ENCODE measurements at places on chromosomes 3 and 15.

- no peak for DNase-seq
Observed at GRCh38 chr15:60957111-60957510, 272.0 kb downstream of the RORA start.

GRCh38 chr3:11328196-11328945 is 56.2 kb downstream of the ATG7 start:
- no peak for DNase-seq

DNA sequence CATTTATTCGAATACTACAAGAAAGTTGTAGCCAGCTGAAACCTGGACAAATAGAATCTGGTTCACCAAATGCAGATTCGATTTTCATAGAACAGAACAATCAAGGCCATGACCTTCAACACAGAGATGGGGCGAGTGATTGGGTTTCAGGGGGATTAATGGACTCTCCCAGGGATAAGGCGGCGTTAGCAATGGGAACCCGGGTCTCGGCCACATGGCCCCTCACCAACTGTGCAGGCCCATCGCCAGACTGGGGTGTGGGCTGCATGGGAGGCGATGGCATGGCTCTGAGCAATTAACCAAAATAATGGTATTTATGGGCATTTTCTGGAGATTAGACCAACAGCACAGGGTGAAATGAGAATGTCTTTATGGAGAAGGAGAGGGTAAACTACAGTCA is 34.2 kb downstream of the VGLL4 start:
- DNase-seq: no peak

DNA sequence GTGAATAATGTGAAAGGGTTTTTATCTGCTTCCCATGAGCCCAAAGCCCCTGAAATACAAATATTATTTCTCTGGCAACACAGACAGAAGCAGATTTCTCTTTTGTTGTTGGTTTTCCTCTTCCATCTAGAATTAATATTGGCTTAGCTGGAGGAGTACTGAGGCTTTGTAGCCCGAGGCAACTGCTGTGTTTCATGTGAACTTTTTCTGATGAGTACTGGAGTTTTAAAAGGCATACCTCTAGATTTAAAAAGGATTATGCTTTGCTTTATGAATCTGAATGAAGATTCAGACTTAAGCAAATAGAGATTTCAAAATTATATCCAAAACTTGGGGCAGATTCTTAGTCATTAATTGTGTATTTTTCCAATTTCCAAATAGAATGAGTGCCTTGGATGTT is 50.9 kb downstream of the IQCH start:
- no peak for DNase-seq

DNA sequence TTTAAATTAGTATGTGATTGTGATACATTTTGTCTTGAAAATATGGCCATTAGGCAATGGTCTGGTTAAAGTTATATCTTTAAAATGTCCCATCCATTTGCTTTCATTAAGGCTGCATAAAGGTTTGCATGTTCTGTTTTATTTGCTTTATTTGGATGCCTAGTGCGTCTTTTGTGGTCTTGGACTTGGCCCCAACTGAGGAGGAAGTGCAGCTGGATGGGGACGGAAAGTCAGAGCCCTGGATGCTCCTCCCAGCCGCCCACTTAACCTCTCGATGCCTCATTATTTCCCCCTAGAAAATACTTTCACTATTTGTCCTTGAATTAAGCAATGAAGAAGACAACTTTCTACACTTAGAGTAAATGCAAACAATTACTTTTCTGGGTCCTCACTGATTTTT is 898.2 kb downstream of the MCTP2 start:
- no peak for DNase-seq

DNA sequence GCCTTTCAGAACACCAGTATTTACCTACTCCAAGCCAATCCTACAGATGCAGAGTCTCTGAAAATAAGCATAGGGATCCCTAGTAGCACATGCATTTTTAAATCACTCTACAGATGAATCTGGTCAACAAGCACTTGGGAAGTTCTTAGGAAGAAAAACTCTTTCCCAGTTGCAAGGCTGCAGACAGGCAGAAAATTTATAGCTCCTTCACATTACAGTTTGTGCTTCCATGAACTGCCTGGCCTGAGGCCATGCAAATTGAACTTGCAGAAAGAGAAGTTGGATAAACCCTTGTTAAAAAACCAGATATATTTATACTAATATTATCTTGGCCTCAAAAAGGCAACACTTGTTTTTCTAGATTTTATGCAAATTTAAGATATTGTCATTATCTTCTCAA is 256.9 kb downstream of the EPHA3 start:
- no peak for DNase-seq

DNA sequence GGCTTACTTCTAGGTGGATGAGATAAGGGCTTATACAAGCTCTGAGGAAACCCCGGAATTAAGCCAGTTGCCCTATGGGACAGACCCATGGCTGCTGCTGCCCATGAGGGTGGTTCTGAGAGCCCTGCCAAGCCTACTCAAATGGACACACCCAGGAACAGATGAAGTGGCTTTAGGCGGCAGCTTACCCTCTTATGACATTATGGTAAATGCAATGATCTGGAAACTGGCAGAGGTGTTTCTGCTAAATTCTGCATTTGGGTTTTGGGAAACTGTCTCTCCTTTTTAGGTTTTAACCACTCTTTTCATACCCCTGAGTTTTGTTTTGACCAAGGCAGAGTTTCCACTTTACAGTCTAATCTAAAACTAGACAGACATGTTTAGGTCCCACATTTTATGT is 9.0 kb upstream of the ZBED2 start:
- DNase-seq: no peak

GRCh38 chr3:47612879-47613278 is 34.2 kb upstream of the CSPG5 start:
- no peak for DNase-seq

DNA sequence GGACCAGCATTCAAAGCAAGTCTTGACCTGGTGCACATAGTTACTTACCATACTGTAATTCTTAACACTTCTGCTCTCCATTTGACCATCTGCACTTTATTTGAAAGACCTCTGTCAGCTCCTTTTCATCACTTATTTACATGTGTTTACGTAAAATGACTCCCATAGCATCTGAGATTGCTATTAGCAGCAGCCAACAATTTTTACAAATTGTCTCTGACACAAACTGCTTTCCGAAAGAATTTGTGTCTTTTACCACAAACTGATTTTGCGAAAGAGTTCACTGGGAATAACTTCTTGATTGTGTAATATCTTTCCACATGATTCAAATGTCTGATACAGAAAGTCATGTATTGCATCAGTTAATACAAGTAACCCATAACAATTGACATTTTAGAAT is 144.1 kb upstream of the PEX5L start:
- DNase-seq: no peak

- no peak for DNase-seq
Observed at GRCh38 chr3:139671863-139672646, 5.7 kb downstream of the NMNAT3 start.

DNA sequence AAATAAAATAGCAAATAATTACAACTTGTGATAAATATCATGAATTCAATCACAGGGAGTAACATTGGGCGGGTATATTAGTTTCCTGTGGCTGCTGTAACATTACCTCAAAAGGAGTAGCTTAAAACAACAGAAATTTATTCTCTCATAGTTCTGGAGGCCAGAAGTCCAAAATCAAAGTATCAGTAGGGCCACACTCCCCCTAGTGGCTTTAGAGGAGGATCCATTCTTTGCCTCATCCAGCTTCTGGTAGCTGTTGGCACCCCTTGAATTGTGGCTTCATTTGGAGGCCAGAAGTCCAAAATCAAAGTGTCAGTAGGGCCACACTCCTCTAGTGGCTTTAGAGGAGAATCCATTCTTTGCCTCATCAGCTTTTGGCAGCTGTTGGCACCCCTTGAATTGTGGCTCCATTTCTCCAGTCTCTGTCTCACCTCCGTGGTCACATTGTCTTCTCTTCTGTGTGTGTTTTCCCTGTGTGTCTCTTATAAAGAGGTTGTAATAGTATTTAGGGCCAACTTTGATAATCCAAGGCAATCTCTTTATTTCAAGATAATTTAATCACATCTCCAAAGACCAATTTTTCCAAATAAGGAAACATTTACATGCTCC is 3.1 kb upstream of the CFAP20DC start:
- peak; percentile 7 for DNase-seq

DNA sequence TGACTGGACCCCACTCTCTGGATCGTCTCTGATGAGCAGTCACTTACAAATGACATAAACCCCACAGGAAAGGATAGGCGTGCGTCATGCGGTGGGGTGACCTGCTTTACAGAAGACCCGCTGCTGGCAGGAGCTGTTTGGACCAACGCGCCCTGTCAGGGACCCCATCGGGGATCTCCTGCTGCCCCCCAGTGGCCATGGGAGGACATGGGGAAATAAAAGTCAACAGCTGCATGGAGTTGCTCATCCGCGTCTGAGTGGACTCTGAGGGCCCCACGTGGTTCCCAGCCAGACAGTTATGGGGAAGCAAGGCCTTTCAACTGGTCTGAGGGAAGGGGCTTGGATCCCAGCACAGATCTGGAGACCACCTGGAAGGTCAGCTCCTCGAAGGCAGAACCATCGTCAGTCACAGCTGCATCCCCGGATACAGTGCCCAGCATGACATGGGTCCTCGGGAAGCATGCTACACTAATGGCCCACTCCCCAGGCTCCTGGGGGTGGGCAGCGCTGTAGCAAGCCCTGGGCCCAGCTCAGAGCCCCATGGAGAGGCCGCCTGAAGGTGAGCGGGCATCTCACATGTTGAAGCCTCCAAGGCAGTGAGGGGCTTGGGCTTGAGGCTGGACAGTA is 32.1 kb downstream of the PTH1R start:
- peak; percentile 84 for DNase-seq

- no peak for DNase-seq
Observed at GRCh38 chr3:61248496-61248895, 2.8 kb downstream of the FHIT start.

DNA sequence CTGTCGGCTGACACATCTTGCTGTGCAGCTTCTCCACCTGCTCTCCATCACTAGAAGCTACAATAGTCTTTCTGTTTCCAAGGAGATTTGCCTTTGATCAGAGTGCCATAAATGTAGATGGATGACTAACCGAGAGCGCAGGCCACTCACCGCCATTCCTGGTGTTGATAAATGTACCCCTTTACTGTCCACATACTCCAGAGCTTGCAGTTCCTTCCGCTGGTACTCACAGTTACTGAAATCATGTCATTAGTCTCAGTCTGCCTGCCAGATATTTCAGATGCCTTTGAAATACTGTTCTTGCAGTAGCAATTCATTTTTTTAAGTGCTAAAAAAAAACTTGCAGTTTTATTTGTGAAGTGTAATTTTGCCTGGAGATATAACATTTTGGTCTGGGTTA is 72.3 kb downstream of the BLM start:
- DNase-seq: no peak

DNA sequence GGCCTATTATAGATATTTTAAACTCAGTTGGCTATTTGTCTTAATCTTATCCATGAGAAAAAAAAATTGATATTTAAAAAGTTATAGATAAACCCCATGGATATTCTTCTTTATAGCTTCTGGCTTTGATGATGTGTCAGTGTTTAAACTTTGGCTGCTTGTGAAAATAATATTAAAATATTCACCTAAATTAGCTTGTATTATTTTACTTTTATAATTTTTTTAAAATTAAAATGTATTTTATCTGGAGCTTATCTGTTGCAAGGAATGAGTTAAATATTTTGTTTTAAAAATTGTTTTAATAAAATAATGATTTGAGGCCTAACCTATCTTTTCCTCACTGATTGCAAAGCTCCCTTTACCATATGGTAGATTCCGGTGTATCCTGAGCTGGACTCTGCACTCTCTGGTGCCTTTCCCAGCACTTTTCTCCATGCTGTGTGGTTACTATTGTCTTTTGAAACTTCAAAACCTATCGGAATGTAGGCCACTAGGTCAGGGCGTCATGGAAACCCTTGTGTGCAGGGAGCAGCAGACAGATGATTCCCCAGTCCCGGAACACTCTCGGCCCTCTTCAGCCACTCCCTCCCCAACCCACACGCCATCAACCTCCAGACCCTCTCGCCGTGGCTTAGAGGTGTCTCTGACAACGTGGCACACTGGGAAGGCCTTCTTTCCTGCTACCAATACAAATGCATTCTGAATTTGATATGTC is 252.3 kb upstream of the ATP10A start:
- no peak for DNase-seq

DNA sequence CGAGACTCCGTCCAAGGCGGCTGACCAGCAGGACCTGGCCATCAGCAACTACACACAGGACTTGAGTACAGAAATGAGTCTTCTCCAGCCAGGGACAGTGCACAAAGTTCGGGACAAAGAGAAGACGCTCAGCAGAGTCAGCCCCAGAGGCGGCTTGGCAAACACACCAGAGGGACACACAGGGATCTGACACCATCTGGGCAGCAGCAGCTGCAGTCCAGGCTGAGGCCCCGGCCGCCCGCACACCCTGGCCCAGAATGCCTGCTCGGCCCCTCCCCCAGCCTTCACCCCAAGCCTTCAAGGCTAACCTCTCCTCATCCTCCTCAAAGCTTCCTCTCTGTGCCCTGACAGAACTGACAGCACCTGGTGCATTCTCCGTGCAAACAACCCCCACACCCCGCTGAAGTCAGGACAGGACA is 61.1 kb downstream of the XXYLT1 start:
- DNase-seq: peak; percentile 38

DNA sequence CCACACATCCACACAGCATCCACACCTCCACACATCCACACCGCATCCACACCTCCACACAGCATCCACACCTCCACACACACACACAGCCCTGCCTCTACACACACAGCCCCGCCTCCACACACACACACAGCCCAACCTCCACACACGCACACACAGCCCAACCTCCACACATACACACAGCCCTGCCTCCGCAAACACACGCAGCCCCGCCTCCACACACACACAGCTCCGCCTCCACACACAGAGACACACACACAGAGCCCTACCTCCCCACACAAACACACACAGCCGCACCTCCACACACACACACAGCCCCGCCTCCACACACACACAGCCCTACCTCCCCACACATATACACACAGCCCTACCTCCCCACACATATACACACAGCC is 4.7 kb downstream of the MESP1 start:
- DNase-seq: no peak

DNA sequence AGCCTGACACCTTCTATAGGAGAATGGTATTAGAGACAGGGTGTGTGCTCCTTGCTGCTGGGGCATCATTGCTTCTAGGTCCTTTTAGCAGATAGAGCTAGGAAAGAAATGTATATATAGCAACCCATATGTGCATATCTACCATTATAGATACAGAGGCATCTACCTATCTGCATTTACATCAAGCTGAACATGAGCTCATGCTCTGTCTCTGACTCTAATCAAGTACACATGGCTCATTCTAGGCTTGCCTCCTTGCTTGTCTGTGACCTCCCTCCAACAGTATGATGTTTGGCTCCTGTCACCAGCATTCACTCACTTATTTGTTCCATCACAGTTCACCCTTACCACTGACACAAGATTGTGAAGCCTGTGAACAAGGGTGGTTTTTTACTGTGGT is 133.4 kb downstream of the EEFSEC start:
- DNase-seq: no peak
